Metanephros (tissue), 2 donors: ENCODE measurements at places on chromosomes 1 and 21. TPM values are rescaled to one million over a fixed set of nuclear protein-coding genes. Genes with fewer than 3 reads are reported as not detected.

The TACSTD2 gene
- total RNA-seq, result 102 TPM

The ADCY10 gene
- total RNA-seq, result 0.18 TPM

The KCNC4 gene
- 9.8 TPM for total RNA-seq

The HMCN1 gene
- 45.3 TPM for total RNA-seq

The GSTM5 gene
- total RNA-seq, result 16.5 TPM

The GBP6 gene
- 0.12 TPM for total RNA-seq

The GBP5 gene
- 0.53 TPM for total RNA-seq

The C1orf116 gene
- total RNA-seq, result 13.3 TPM

The ZNF695 gene
- 4.2 TPM for total RNA-seq

The TEX50 gene
- total RNA-seq, result not detected

The TLCD4 gene
- 10.0 TPM for total RNA-seq

The INSRR gene
- 1.9 TPM for total RNA-seq

The NT5C1A gene
- total RNA-seq, result 4.1 TPM

The MROH9 gene
- total RNA-seq, result not detected

The RNF223 gene
- total RNA-seq, result 3.7 TPM

The MTARC2 gene
- 37.8 TPM for total RNA-seq

The HSPA6 gene
- 26.2 TPM for total RNA-seq

The CLDN19 gene
- 93.1 TPM for total RNA-seq

The AMPD1 gene
- total RNA-seq, result 22.7 TPM

The CORT gene
- total RNA-seq, result 1.1 TPM

The KIF17 gene
- total RNA-seq, result 5.2 TPM

The TMEM54 gene
- 11.9 TPM for total RNA-seq
